GM12878 (cell line): ENCODE measurements at places on chromosomes 2 and 18.

GRCh38 chr2:219997341-219997851, 370.0 kb downstream of the SLC4A3 start:
- DNase-seq: no peak

DNA sequence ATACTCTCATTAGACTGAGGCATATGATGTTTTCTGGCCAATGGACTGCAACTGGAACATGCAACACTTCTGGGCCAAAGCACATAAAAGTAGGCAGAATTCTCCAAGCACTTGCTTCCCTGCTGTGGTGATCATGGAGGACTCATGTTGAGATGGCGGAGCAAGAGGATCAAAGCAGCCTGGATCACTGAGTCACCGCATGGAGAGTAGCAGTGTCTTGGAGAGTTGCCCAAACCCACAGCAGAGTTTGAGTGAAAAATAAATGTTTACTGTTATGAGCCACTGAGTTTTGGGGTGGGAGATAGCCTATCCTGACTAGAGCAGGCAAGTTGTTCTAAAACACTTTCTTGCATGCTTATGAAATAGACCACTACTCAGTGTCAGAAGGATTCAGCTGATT, 359.5 kb downstream of the ZNF521 start:
- no peak for DNase-seq

- DNase-seq: no peak
These were observed 77.2 kb downstream of the C1D start for GRCh38 chr2:67985586-67985985.

DNA sequence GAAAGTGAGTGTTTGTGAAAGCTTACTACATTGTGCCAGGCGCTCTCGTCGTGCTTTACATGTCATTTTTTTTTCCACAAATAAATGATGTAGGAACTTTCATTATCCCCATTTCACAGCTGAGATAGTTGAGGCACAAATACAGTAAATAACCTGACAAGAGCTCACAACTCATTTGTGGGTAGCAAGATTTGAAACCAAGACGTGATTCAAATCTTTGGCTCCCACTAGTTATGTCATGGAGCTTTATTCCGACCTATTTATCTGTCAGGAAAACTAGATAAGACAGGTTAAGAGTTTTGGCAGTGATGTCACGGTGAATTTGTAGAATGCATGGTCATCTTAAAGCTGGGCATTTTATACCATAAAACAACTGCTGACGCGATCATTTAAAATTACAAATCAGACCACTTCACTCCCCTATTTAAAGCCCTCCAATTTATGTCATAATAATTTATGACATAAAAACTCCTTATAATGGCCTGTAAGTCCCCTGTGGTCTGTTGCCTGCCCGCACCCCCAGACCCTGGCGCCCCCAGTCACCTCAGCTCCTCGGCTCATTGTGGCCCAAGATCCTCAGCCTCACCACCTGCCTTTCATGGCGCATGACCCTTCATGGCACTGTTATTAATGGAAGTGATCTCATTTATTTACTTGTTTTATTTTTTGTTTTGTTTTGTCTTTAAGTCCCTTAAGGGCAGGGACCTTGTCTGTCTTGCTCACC, 678 bp upstream of the ZNF24 start:
- DNase-seq: no peak

DNA sequence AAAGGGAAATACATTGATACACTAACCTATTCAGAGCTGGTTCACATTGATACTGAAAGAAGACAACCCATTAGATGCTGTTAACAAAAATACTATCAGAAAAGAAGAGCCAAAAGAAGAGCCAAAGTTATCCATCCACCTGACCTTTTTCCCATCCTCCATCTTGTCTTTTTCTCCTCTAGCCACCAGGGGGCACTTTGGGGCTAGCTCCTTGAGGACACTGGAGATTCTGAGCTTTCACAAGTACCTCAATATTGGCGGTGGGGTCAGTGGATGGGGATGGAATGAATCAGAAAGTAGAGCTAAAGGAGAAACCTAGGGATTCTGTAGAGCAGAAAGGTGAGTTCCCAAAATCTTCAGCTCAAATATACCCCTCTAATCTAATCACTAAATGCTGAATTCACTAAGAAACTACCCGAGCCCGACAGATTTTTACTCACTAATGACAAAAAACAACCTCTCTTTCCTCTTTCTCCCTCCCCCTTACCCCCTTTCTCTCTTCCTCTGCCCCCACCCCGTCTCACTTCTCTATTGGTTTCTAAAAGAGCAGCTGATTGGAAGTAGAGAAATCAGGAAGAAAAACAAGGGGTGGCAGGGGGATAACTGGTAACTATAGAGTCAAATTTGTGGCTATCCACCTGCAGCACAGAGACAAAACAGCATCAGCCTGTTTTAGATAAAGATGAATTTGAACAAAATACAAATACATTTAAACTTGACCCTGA, 203.3 kb downstream of the TCF4 start:
- no peak for DNase-seq

GRCh38 chr18:7224198-7224597, 6.7 kb upstream of the LRRC30 start:
- DNase-seq: no peak

DNA sequence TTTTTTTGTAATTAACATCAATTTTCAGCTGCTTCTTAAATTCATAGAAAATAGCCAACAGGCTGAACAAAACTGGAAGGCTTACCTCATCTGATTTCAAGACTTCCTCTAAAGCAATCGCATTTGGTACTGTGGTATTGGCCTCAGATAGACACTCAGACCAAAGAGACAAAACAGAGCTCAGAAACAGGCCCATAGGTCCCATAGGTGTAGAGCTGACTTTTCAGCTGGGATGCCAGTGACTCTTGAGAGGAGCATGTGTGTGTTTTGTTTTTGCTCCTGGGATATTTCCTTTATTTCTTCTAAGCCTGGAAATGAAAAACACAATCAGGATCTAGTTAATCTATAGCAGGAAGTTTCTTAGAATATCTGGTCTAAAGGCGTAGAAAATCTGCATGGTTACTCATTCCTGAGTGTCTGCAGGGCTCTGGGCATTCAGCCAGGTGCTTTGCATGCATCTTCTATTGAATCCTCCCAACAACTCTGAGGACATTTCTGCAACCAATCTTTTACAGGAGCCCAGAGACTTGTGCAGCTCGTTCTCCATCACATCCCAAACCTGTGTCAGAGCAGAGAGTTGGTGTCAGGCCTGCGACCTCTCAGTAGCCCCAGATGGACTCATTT, 190.8 kb downstream of the RTP5 start:
- DNase-seq: no peak

DNA sequence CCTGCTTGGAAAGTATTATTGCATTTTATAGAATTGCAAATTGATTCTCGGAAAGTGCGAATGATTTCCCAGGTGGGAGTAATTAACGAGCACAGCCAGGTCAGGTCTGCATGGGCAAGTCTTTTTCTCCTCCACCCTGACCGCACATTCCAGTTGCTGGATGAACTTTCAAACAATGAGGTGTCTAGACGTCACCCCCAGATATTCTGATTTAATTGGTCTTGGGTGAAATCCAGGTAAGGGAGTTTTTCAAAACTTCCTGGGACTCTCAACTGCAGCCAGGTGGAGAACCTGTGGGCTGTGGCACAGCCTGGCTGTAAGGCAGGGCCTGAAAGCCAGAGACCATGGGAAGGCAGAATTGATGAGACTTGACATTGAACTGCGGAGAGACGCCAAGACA, 15.9 kb upstream of the RNF152 start:
- DNase-seq: no peak

- DNase-seq: no peak
These were observed 101.4 kb upstream of the PPP1CB start for GRCh38 chr2:28650266-28650584.

DNA sequence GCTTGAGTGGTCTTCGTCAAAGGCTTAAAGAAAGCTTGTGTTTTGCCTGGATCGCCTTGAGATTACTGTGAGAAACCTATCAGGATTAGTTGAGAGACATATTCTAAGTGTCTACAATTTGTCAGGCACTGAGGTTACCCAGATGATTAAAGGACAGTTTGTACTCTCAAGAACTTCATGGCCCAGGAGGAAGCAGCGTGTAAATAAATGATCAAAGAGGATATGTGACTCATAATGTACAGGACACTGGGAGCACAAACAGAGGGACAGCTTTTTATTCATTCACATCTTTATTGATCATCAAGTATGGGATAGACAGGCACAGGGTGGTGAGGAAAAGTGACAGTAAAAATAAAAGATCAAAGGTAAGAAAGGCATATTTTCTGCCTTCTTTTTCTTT, 152.6 kb upstream of the FSHR start:
- no peak for DNase-seq

- peak; percentile 11 for DNase-seq
These were observed 32.1 kb upstream of the DYNAP start for GRCh38 chr18:54558609-54559585.
